IPS DF 6.9 (cell line): ENCODE measurements at places on chromosomes 12 and 14.
A peak's percentile ranks its signal among the peaks of the same experiment; 100 is the strongest.

DNA sequence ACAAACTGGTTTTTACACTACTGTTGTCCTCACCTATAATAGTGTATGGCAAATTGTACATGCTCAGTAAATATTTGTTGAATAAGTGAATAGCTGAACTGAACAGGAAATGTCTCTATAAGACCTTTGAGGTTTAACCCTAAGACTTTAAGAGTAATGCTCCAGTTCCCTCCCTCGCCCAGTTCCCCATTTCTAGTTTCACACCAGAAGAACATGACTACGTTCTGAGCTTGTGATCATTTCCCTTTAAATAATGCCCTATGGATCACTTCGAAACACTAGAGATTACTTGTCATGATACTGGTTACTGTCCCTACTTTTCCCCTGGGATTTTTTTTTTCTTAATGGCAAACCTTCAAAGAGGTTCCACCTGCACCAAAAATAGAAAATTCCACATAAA lies 69.3 kb downstream of the PRKD1 start:
- no peak overlapping the region for H3K27ac ChIP-seq
- no peaks in the 10 kb centered on the region for H3K36me3 ChIP-seq
- no peak for DNase-seq

DNA sequence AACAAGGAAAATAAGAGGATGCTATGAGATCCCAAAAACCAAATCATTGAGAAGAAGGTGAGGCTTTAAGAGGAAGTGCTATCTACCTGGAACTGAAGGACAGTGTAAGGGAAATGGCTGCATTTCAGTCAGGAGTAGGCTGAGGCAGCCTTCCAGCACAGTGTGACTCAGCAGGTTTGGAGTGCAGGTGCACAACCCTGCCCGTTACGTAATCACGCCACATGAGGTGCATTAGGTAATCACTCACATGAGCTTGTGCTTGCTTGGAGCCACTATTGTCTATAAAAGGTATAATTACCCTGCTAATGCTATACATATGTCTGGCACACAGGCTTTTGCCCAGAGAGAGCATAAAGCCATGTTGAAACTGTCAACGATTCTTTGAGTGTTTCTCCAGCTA lies 74.9 kb downstream of the DIO2 start:
- H3K4me1 ChIP-seq: no peaks in the 10 kb centered on the region
- H3K27ac ChIP-seq: no peak overlapping the region
- H3K36me3 ChIP-seq: no peaks in the 10 kb centered on the region
- no peaks in the 10 kb centered on the region for H3K27me3 ChIP-seq

DNA sequence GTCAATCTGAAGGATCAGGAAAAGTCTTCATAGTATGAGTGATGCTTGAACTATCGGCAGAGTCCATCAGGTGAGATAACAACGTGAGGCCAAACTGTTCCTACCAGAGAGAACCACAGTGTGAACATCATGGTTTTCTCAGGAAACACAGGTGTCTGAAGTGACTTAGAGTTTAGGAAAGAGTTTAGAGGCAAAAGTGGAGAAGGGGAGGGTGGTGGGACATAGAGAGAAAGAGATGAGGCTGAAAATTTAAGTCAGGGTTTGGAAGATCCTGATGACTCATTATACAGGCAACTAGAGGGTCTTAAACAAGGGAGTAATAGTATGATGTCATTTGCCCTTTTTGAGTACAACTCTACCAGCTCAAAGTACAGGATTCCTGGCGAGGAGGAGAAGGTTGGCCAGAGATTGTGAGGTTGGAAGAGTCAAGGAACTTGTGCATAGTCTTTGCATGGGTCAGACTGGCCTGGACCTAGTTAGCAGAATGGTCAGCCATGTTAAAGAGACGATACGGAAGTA lies 16.0 kb downstream of the CPNE8 start:
- no peak overlapping the region for H3K4me3 ChIP-seq
- no peak for DNase-seq
- H3K4me1 ChIP-seq: no peaks in the 10 kb centered on the region
- H3K27me3 ChIP-seq: no peaks in the 10 kb centered on the region

- no peak for DNase-seq
- no peaks in the 10 kb centered on the region for H3K4me1 ChIP-seq
- H3K4me3 ChIP-seq: no peak overlapping the region
- H3K27ac ChIP-seq: no peak overlapping the region
Measured at GRCh38 chr12:24111086-24111485, 161.6 kb upstream of the SOX5 start.

- no peak for DNase-seq
- H3K4me3 ChIP-seq: no peak overlapping the region
- 0 out of 2 replicates have a peak, but pooled peaks cover 1% of the 10 kb centered on the region for H3K27me3 ChIP-seq
- H3K27ac ChIP-seq: no peak overlapping the region
- peaks cover 6% of the 10 kb centered on the region for H3K4me1 ChIP-seq
- H3K36me3 ChIP-seq: no peaks in the 10 kb centered on the region
Measured at GRCh38 chr12:41907021-41907420, 237.7 kb downstream of the GXYLT1 start.

DNA sequence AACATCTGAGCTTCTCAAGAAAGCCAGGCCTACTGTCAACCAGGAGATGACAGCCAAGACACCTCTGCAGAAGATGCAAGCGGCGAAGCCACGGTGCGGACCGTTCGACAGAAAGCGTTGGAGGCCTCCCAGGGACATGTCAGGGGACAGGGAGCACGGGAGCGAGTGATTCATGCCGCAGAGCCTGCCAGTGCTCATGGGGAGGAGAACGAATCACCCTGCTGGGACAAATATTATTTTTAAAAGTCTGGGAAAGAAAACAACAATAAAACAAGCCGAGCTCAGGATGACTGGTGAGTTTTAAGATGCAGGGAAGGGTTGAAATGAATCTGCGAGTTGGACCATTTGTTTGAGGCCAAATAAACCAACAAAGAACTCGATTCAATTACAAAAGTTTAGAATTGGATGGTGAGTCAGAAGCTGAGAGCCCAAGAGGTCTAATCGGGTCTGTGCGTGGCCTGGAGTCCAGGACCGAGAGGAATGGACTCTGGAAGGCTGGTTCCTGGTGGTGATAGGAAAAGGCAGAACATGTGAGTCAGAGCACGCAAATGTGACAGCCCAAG lies 91.0 kb downstream of the RBM19 start:
- no peak overlapping the region for H3K4me3 ChIP-seq
- peaks cover 6% of the 10 kb centered on the region for H3K36me3 ChIP-seq
- no peak overlapping the region for H3K27ac ChIP-seq
- no peak for DNase-seq
- H3K27me3 ChIP-seq: no peaks in the 10 kb centered on the region
- no peaks in the 10 kb centered on the region for H3K4me1 ChIP-seq

GRCh38 chr14:57634335-57634734 lies 140.7 kb upstream of the CCDC198 start:
- H3K4me3 ChIP-seq: no peak overlapping the region
- H3K27me3 ChIP-seq: no peaks in the 10 kb centered on the region
- no peak for DNase-seq
- no peaks in the 10 kb centered on the region for H3K4me1 ChIP-seq
- no peak overlapping the region for H3K27ac ChIP-seq
- H3K36me3 ChIP-seq: no peaks in the 10 kb centered on the region

GRCh38 chr14:101335061-101335661 lies 226.1 kb upstream of the DIO3 start:
- H3K27me3 ChIP-seq: no peaks in the 10 kb centered on the region
- no peak for DNase-seq
- H3K4me3 ChIP-seq: no peak overlapping the region
- no peaks in the 10 kb centered on the region for H3K4me1 ChIP-seq
- H3K36me3 ChIP-seq: no peaks in the 10 kb centered on the region

- no peak overlapping the region for H3K27ac ChIP-seq
- DNase-seq: no peak
- peaks cover 32% of the 10 kb centered on the region for H3K36me3 ChIP-seq
- no peak overlapping the region for H3K4me3 ChIP-seq
- peaks cover 4% of the 10 kb centered on the region; the same call in 1 of the 2 replicates for H3K4me1 ChIP-seq
Measured at GRCh38 chr14:21087294-21088091, 11.0 kb downstream of the ZNF219 start.

DNA sequence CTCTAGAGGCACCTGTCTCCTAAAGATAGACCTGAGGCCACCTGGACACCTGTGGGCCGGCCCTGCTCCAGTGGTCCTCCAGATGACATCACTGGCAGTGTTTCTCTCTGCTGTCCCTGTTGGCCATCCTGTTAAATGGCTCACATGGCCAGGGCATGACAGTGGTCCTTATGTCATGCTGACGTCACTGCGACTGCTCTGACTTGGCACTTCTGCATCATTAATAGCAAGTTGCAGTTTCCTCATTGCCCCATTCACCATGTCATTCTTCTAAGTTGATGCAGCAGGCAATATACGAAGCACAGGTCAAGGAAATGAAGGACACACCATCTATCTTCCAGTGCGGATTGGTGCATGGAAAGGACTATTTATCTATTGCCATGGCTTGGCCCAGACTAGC lies 1468.5 kb upstream of the TMEM132C start:
- no peaks in the 10 kb centered on the region for H3K4me1 ChIP-seq
- H3K27ac ChIP-seq: no peak overlapping the region
- H3K4me3 ChIP-seq: no peak overlapping the region
- no peak for DNase-seq

GRCh38 chr12:6030081-6030480 lies 85.0 kb upstream of the ANO2 start:
- DNase-seq: no peak
- H3K27me3 ChIP-seq: no peaks in the 10 kb centered on the region
- no peaks in the 10 kb centered on the region for H3K4me1 ChIP-seq

GRCh38 chr14:92626041-92626440 lies 112.5 kb downstream of the RIN3 start:
- H3K36me3 ChIP-seq: no peaks in the 10 kb centered on the region
- no peak overlapping the region for H3K4me3 ChIP-seq
- H3K4me1 ChIP-seq: no peaks in the 10 kb centered on the region
- no peak overlapping the region for H3K27ac ChIP-seq
- no peaks in the 10 kb centered on the region for H3K27me3 ChIP-seq

- no peak overlapping the region for H3K4me3 ChIP-seq
- H3K27me3 ChIP-seq: no peaks in the 10 kb centered on the region
- H3K27ac ChIP-seq: no peak overlapping the region
- H3K36me3 ChIP-seq: no peaks in the 10 kb centered on the region
- no peak for DNase-seq
Measured at GRCh38 chr14:93686268-93686667, 102.0 kb downstream of the PRIMA1 start.

DNA sequence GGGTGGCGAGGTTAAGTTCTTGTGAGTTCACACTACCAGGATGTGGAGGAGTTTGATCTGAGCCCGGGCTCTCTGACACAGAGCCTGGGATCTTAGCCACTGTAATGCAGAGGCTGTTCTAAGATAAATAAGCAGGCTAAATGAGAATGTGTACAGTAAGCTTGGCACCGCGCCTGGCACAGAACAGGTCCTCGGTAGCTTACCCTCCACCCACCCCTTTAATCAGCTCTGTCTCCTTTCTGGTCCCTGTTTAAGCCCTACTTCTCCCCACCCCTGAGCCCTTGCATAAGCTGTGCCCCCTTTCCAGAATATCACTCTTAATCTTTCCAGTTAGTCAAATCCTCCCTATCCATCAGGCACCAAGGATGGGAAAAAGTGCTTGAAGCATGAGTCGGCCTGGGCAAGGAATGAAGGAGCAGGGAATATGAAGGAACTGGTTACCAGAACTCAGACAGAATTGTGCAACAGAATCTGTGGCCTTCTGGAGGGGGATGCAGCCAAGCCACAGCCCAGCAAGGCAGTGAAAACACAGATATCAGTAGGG lies 32.8 kb upstream of the CMKLR1 start:
- H3K36me3 ChIP-seq: no peaks in the 10 kb centered on the region
- H3K4me1 ChIP-seq: no peaks in the 10 kb centered on the region; the same call in 1 of the 2 replicates
- H3K27ac ChIP-seq: no peak overlapping the region
- DNase-seq: no peak

DNA sequence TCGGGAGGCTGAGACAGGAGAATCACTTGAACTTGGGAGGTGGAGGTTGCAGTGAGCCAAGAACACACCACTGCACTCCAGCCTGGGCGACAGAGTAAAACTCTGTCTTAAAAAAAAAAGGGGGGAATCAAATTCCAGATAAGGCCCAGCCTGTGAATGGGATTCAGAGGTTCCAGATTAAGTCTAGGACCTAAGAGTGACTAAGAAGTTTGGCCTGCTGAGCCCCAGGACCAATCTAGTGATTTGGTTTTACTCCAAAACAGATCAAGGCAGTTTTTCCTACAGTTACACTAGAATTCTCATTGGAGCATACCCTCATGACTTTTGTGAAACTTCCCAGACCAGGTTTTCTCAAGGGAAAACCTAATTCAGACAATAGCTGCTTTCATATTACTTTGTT lies 22.8 kb downstream of the EXOC5 start:
- DNase-seq: no peak
- H3K36me3 ChIP-seq: no peaks in the 10 kb centered on the region
- H3K4me3 ChIP-seq: no peak overlapping the region
- no peaks in the 10 kb centered on the region for H3K27me3 ChIP-seq
- no peak overlapping the region for H3K27ac ChIP-seq

- no peak overlapping the region for H3K4me3 ChIP-seq
- no peaks in the 10 kb centered on the region for H3K36me3 ChIP-seq
- no peak overlapping the region for H3K27ac ChIP-seq
- no peaks in the 10 kb centered on the region for H3K4me1 ChIP-seq
- no peaks in the 10 kb centered on the region for H3K27me3 ChIP-seq
- no peak for DNase-seq
Measured at GRCh38 chr14:29553427-29553826, 374.2 kb downstream of the PRKD1 start.

GRCh38 chr12:38761111-38761510 lies 144.3 kb downstream of the CPNE8 start:
- H3K36me3 ChIP-seq: no peaks in the 10 kb centered on the region
- H3K27ac ChIP-seq: no peak overlapping the region
- no peak overlapping the region for H3K4me3 ChIP-seq
- H3K4me1 ChIP-seq: no peaks in the 10 kb centered on the region

- H3K4me3 ChIP-seq: no peak overlapping the region
- no peak overlapping the region for H3K27ac ChIP-seq
Measured at GRCh38 chr12:64671681-64672080, 61.4 kb downstream of the RASSF3 start.

DNA sequence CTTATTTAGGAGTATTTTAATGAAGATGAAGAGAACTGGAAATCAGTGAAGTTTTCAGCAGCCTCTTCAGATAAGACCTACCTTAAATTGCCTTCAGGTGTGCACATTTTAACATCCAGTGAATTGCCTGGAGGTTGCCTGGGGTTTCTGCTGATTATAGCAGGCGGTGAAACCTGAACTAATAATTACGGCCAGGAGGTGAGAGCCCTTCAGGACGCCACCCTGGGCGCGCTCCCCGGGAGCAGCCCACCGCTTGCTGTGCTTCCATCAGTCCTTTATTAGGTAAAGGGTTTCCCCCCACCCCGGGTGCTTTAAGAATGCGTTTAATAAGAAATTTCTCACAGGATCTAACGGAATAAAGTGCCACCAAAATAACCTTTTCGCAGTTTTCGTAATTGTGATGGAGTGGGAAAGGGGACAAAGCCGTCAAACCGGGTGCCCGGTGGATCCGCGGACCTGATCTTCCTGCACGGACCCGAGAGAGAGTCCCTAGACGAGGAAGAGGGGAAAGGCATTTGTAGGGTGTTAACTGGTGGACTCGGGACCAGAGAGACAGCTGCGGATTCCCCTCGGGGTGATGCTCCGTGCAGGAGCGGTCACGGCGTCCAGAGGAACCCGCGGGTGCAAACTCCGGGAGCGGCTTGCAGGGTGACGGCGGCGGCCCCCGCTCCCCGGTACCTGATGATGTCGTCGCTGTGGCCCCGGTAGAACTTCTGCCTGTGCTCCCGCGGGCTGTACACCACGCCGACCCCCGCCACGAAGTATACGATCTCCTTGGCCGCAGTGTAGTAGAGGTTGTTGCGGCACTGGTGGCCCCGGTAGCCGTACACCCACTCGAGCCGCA lies 902 bp downstream of the EML5 start:
- H3K36me3 ChIP-seq: no peaks in the 10 kb centered on the region
- peaks cover 20% of the 10 kb centered on the region for H3K27me3 ChIP-seq
- peak overlapping the region; percentile 53; the same call in 1 of the 2 replicates for H3K4me3 ChIP-seq
- H3K27ac ChIP-seq: no peak overlapping the region

GRCh38 chr14:72549854-72550253 lies 344.0 kb downstream of the DPF3 start:
- H3K4me3 ChIP-seq: no peak overlapping the region
- 0 out of 2 replicates have a peak, but pooled peaks cover 1% of the 10 kb centered on the region for H3K4me1 ChIP-seq
- H3K27me3 ChIP-seq: no peaks in the 10 kb centered on the region
